Nephron progenitor cell (in vitro differentiated cells): ENCODE measurements at places on chromosomes 2 and 18.

DNA sequence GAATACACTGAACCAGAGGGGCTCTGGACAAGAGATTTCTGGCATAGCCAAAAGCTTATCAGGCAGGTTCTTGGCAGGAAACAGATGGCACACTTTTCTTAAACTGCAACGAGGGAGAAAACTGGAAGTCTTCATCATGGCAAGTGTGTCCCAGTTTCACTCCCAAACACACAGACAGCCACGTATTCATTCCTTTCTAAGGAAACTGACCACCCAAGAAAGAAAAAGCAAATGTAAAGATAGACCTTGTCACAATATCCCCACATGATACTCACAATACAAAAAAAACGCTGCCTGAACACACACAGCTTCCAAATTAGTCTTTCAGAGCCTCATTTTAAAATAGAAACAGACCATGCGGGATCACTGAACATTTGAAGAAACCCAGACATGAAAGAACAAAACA lies 40.6 kb upstream of the RTTN start:
- H3K4me1 ChIP-seq: peaks cover 7% of the 10 kb centered on the region
- H3K27ac ChIP-seq: no peak overlapping the region
- no peak for DNase-seq
- H3K36me3 ChIP-seq: no peaks in the 10 kb centered on the region

- no peak overlapping the region for H3K4me3 ChIP-seq
- no peak overlapping the region for H3K27ac ChIP-seq
- peak; percentile 80 for DNase-seq
- no peaks in the 10 kb centered on the region for H3K36me3 ChIP-seq
Measured at GRCh38 chr2:41836948-41837347, 210.9 kb upstream of the PKDCC start.

- no peaks in the 10 kb centered on the region for H3K36me3 ChIP-seq
- no peak for DNase-seq
- H3K4me3 ChIP-seq: no peak within 1 kb of the TSS
- peaks cover 10% of the 10 kb centered on the region for H3K4me1 ChIP-seq
- no peaks in the 10 kb centered on the region for H3K27me3 ChIP-seq
Measured at GRCh38 chr2:203936535-203936934, at the start of gene ICOS. TSS of gene ICOS (plus strand) at chr2:203936763. CDS start at chr2:203936815, 52 bp downstream.

GRCh38 chr2:212745359-212745758 lies 206.8 kb upstream of the ERBB4 start:
- no peak overlapping the region for H3K27ac ChIP-seq
- no peak overlapping the region for H3K4me3 ChIP-seq
- no peaks in the 10 kb centered on the region for H3K27me3 ChIP-seq
- H3K4me1 ChIP-seq: no peaks in the 10 kb centered on the region
- H3K36me3 ChIP-seq: no peaks in the 10 kb centered on the region

DNA sequence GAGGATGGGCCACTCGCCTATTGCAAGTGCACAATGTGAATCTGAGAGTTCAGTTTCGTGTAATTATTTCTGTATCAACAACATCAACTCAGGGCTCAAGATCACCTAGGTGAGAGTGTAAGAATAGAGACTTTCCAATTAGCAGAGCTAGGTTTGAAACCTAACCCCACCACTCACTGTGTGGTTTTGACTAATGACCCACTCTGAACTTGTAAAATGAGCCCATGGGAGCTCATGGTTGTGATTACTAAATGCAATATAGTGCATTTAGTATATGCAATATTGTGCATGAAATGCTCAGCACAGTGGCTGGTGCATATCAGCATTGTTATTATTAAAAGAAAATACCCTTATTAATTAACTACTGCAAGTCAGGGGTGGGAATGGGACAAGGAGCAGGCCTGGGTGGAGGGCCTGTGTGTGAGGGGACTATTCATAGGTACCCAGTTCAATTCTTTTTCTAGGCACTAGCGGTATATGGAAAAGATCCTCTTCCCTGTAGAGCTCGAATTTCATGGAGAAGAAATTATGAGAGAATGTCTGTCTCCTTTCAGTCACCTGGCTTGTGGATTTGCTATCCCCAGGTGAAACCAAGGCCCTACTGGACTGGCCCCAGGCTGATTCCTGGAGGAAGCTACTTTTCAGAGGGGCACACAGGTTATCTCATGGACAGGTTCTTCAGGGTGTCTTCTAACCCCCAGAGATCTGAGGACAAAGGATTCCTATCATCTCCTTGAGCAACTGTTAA lies 169.5 kb downstream of the GFPT1 start:
- H3K36me3 ChIP-seq: peaks cover 52% of the 10 kb centered on the region
- H3K4me1 ChIP-seq: peaks cover 20% of the 10 kb centered on the region
- no peaks in the 10 kb centered on the region for H3K27me3 ChIP-seq

GRCh38 chr2:158510887-158511286 lies 54.1 kb downstream of the PKP4 start:
- no peak for DNase-seq
- peaks cover 40% of the 10 kb centered on the region for H3K4me1 ChIP-seq
- peaks cover 32% of the 10 kb centered on the region for H3K36me3 ChIP-seq
- no peaks in the 10 kb centered on the region for H3K27me3 ChIP-seq
- no peak overlapping the region for H3K27ac ChIP-seq
- H3K4me3 ChIP-seq: no peak overlapping the region

DNA sequence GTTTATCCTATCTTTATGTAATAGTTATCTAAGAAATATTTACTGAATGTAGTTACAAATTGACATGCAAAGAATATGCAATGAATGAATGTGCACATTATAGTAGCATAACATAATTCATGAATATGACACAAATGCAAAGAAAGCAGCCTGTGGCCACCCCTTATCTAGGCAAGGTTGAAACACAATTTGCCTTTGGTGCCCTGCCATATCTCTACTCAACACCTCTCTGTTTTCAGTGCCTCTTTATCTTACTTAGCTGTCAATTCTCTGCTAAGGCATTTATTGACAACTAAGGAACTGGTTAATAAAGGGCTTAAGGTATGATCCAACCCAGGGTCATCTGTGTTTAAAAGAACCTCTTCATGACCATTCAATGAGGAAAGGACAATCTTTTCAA lies 18.9 kb downstream of the REV1 start:
- H3K36me3 ChIP-seq: peaks cover 63% of the 10 kb centered on the region
- no peak for DNase-seq
- H3K27me3 ChIP-seq: no peaks in the 10 kb centered on the region
- no peak overlapping the region for H3K27ac ChIP-seq

DNA sequence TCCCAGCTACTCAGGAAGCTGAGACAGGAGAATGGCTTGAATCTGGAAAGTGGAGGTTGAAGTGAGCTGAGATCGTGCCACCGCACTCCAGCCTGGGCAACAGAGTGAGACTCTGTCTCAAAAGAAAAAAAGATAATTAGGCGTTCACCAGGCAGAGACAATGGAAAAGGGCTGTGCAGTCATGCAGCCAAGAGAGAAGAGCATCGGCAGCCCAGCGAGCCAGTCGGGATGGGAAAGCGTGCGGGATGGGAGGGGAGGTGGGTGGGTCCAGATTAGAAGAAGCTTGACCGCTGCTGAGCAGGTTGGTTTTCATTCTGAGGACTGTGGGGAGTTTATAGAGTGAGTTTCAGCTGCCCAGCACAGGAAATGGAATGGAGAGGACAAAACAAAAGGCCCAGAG lies 15.0 kb upstream of the CYS1 start:
- H3K27me3 ChIP-seq: peaks cover 8% of the 10 kb centered on the region
- H3K36me3 ChIP-seq: no peaks in the 10 kb centered on the region
- no peak for DNase-seq
- H3K4me1 ChIP-seq: peaks cover 32% of the 10 kb centered on the region
- no peak overlapping the region for H3K4me3 ChIP-seq

- H3K4me3 ChIP-seq: no peak overlapping the region
- H3K4me1 ChIP-seq: peaks cover 5% of the 10 kb centered on the region
- no peak overlapping the region for H3K27ac ChIP-seq
- DNase-seq: no peak
- H3K36me3 ChIP-seq: peaks cover 7% of the 10 kb centered on the region
Measured at GRCh38 chr18:56035546-56035945, 447.6 kb upstream of the TCF4 start.

- H3K27ac ChIP-seq: peak overlapping the region; percentile 66
- H3K4me3 ChIP-seq: peak overlapping the region; percentile 97
- H3K27me3 ChIP-seq: no peaks in the 10 kb centered on the region
- peaks cover 44% of the 10 kb centered on the region for H3K36me3 ChIP-seq
- peaks cover 88% of the 10 kb centered on the region for H3K4me1 ChIP-seq
Measured at GRCh38 chr18:76486574-76486973, 8.5 kb downstream of the ZNF516 start.

DNA sequence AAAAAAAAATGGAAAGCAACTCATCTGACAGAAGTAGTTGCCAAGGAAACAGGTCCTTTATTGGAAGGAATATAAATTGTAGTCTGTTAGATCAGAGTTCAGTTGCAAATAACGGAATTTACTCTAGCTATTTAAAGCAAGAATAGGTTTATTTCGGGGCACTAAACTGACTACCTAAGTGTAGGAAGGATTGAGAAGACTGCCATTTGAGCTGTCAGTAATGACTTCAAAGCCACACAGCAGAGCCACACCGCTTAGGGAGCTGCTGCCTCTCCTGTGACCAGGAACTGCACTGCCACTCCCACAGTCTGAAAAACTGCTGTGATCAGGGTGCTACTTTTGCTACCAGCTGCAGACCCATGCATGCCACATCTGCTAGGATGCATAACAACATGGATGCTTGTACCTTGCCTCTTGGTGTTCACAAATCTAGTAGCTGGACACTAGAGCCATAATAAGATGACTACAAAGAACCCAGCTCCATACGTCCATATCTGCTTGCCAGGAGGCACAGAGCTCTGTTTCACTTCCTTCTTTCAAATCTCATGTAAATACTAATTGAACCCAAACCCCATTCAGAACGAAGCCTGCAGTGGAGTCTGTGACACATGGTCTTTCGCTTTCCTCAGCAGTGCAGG lies 2.2 kb downstream of the DSG2 start:
- peak; percentile 18 for DNase-seq
- peaks cover 25% of the 10 kb centered on the region for H3K4me1 ChIP-seq
- H3K36me3 ChIP-seq: no peaks in the 10 kb centered on the region
- peak overlapping the region; percentile 97 for H3K4me3 ChIP-seq

- H3K27ac ChIP-seq: no peak overlapping the region
Measured at GRCh38 chr2:61436092-61436491, 34.8 kb downstream of the USP34 start.

DNA sequence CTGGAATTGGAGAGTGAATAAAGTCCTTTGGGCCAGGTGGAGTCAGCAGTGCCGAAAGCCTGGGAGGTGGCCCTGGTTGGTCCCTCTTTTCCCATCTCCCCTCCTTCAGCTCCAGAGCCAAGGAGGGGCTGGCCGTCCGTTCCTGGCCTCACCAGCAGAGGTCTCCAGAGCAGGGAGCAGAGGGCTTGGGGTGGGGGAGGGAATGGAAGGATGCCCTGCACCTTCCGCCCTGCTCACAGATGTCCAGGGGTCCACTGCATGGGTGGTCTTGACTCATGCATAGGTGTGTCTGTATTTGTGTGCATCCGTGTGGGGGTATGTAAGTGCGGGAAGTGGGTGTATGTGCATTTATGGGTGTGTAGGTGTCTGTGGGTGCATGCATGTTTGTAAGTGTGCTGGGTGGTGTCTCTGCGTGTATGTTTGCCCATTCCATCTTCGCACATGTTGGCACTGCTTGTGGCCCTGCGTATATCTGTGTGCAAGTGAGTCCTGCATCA lies 201.8 kb downstream of the ZFP36L2 start:
- H3K36me3 ChIP-seq: peaks cover 15% of the 10 kb centered on the region
- peak; percentile 80 for DNase-seq
- H3K4me3 ChIP-seq: no peak overlapping the region
- H3K27me3 ChIP-seq: peaks cover 12% of the 10 kb centered on the region

DNA sequence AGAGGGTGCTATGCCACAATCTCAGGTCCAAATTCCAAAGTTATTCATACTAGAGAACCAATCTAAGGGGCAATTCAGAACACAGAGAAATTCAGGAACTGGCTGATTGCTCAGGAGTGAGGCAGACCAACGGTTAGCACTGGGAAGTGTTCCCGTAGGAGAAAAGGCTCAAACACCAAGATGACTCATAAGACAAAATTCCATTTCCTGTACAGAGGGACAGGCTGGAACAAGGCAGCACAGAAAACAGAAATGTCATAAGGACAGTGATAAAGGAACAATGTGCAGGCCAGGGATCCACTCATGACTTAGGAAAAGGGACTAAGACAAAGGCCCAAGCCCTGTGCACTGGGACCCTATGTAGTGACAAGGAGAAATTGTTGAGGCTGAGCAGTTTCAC lies 54.2 kb downstream of the PDE1A start:
- H3K27ac ChIP-seq: no peak overlapping the region
- H3K4me1 ChIP-seq: no peaks in the 10 kb centered on the region
- DNase-seq: no peak
- H3K4me3 ChIP-seq: no peak overlapping the region
- no peaks in the 10 kb centered on the region for H3K36me3 ChIP-seq

DNA sequence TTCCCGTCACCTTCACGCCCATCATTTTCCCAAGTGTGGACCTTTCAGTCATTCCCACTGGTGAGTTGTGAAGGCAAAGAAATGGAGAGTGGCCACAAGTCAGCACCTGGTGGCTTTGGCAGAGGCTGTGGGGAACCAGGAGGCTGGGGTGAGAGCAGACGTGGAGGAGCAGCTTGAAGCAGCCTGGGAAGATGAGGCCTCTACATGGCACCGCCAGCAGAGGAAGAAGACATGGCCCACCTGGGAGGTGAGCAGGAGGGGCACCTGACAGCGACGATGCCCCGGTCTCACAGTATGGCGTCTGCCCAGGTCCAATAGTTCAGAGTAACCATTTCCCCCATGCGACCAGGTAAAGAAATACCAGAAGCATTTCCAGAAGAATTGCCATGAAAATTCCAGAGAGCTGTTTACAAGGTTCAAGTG lies 69.0 kb downstream of the TPO start:
- DNase-seq: no peak
- H3K4me3 ChIP-seq: no peak overlapping the region
- H3K4me1 ChIP-seq: peaks cover 22% of the 10 kb centered on the region
- H3K27me3 ChIP-seq: peaks cover 8% of the 10 kb centered on the region
- no peaks in the 10 kb centered on the region for H3K36me3 ChIP-seq

DNA sequence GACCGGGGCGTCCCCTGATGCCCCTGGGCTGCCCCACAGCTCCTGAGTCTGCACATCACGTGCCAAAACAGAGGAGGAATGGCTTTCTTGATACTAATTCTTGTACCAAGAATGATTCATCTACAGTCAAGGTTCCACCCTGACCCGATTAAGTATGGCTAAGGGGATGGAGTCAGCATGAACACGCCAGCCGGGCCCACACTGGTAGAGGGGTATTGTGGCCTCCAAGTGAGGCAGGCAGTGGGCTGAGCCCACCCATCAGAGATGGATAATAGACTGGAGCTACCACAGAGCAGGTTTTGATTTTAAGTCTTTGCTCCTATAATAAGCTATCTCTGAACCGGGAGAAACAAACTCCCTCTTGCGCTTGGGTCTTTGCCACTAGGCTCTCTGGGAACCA lies 17.9 kb upstream of the GNAL start:
- H3K27me3 ChIP-seq: peaks cover 11% of the 10 kb centered on the region
- no peak overlapping the region for H3K27ac ChIP-seq
- DNase-seq: no peak
- H3K4me1 ChIP-seq: peaks cover 16% of the 10 kb centered on the region

GRCh38 chr18:27213123-27213717 lies 28.1 kb upstream of the CHST9 start:
- no peak overlapping the region for H3K27ac ChIP-seq
- no peaks in the 10 kb centered on the region for H3K36me3 ChIP-seq
- H3K4me1 ChIP-seq: peaks cover 6% of the 10 kb centered on the region

- no peak overlapping the region for H3K4me3 ChIP-seq
- H3K36me3 ChIP-seq: no peaks in the 10 kb centered on the region
- H3K4me1 ChIP-seq: peaks cover 19% of the 10 kb centered on the region
- no peak for DNase-seq
- peaks cover 56% of the 10 kb centered on the region for H3K27me3 ChIP-seq
- peak overlapping the region; percentile 93 for H3K27ac ChIP-seq
Measured at GRCh38 chr2:127551221-127551930, 15.9 kb downstream of the MYO7B start.
